Endothelial cell of umbilical vein (primary cell): ENCODE measurements at places on chromosomes 5 and 9. TPM values are rescaled to one million over a fixed set of nuclear protein-coding genes. Genes with fewer than 3 reads are reported as not detected.

GRCh38 chr9:128382261-128382660 lies 11.1 kb downstream of the URM1 start:
- peaks cover 5% of the 10 kb centered on the region for H3K36me3 ChIP-seq
- H3K4me3 ChIP-seq, result no peak overlapping the region
- no peaks in the 10 kb centered on the region for H3K27me3 ChIP-seq
- DNase-seq, result no peak

DNA sequence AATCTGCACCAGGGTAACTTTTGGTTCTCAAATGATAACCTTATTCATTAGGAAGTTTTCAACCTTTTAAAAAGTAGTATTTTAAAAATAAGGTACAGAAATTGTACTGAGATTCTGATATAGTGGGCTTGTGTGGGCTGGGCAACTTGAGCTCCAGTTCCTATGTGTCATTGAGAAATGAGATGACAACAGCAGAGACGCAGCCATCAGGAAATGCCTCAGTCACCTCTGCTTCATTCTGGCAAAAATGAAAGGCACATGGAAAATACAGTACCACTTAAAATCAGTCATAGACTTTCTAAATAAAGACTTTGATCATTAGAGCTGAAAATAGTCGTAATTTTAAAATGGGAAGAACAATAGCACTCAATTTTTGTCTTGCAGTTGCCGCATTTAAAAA lies 480.2 kb downstream of the PLK2 start:
- no peak for DNase-seq
- H3K4me1 ChIP-seq, result no peaks in the 10 kb centered on the region
- H3K36me3 ChIP-seq, result no peaks in the 10 kb centered on the region
- no peak overlapping the region for H3K27ac ChIP-seq

The ERP44 gene
- total RNA-seq, result 19.3 and 21.4 TPM in 2 replicates

- no peak overlapping the region for H3K4me3 ChIP-seq
- no peak for DNase-seq
- peaks cover 14% of the 10 kb centered on the region for H3K4me1 ChIP-seq
- no peaks in the 10 kb centered on the region for H3K27me3 ChIP-seq
Measured at GRCh38 chr5:169710675-169711074, 73.6 kb downstream of the DOCK2 start.

DNA sequence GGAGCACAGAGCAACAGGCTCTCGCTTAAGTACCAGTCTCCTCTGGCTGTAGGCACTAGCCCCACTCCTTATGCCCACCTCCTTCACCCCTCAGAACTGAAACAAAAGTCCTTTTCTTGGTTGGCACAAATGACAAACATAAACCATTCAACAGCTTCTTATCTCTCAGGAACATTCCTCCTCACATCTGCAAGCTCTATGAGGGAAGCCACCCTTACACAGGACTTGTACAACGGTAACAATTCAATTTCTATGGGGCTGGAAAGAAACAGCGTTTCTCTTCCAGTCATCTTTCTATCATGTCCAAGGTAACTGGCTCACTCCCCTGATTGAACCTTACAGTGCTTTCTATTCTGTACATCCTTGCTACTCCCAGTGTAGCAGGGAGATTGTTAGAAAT lies 74.1 kb downstream of the CSF2 start:
- H3K4me1 ChIP-seq, result no peaks in the 10 kb centered on the region
- no peak for DNase-seq
- no peak overlapping the region for H3K27ac ChIP-seq
- H3K4me3 ChIP-seq, result no peak overlapping the region
